ENCODE measurements at places on chromosomes 7 and 10. TPM values are rescaled to one million over a fixed set of nuclear protein-coding genes. Genes with fewer than 3 reads are reported as not detected.
A peak's percentile ranks its signal among the peaks of the same experiment; 100 is the strongest.

- H3K4me1 ChIP-seq = no peaks in the 10 kb centered on the region
- DNase-seq = no peak
- H3K27me3 ChIP-seq = no peaks in the 10 kb centered on the region
- H3K27ac ChIP-seq = no peak overlapping the region
These were observed 82.7 kb downstream of the SPAG6 start for GRCh38 chr10:22427890-22428571.

GRCh38 chr7:100588438-100588837, 2.3 kb downstream of the FBXO24 start:
- DNase-seq = no peak
- H3K4me1 ChIP-seq = peaks cover 19% of the 10 kb centered on the region

DNA sequence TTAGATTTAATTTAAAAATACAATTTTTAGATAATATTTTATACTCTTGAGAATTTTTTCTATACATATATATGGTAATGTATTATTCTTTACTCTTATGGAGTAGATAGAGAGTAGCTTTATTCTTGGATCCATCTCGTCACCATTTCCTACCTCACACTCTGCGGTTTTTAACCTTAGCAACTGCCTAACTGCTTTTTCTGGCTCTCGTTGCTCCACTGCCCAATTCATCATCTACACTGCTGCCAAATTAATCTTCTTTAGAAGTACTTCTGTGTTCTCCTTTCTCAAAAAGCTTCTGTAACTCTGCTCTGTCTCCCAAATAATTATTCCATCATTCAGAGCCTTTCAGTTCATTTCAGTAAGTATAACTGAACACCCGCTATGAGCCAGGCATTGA, 35.3 kb downstream of the CAPZA2 start:
- no peak overlapping the region for H3K27ac ChIP-seq
- H3K27me3 ChIP-seq = no peaks in the 10 kb centered on the region
- no peak overlapping the region for H3K4me3 ChIP-seq
- peaks cover 12% of the 10 kb centered on the region for H3K36me3 ChIP-seq

GRCh38 chr10:59808896-59809643, 55.8 kb upstream of the MRLN start:
- DNase-seq = peak; percentile 15
- no peaks in the 10 kb centered on the region for H3K4me1 ChIP-seq
- H3K27me3 ChIP-seq = no peaks in the 10 kb centered on the region
- H3K36me3 ChIP-seq = peaks cover 65% of the 10 kb centered on the region

The ERVW-1 gene
- total RNA-seq = not detected

The ADAM12 gene
- total RNA-seq = 0.17 TPM

The LAMB1 gene
- total RNA-seq = not detected

- no peaks in the 10 kb centered on the region for H3K27me3 ChIP-seq
- H3K27ac ChIP-seq = no peak overlapping the region
- no peaks in the 10 kb centered on the region for H3K36me3 ChIP-seq
- no peaks in the 10 kb centered on the region for H3K4me1 ChIP-seq
These were observed 128.1 kb downstream of the HECW1 start for GRCh38 chr7:43240565-43240964.

The SPDYE5 gene
- not detected for total RNA-seq

- no peak for DNase-seq
- H3K36me3 ChIP-seq = no peaks in the 10 kb centered on the region
- H3K4me1 ChIP-seq = no peaks in the 10 kb centered on the region
- H3K27ac ChIP-seq = no peak overlapping the region
These were observed 17.7 kb downstream of the SH2D4B start for GRCh38 chr10:80555415-80555814.

DNA sequence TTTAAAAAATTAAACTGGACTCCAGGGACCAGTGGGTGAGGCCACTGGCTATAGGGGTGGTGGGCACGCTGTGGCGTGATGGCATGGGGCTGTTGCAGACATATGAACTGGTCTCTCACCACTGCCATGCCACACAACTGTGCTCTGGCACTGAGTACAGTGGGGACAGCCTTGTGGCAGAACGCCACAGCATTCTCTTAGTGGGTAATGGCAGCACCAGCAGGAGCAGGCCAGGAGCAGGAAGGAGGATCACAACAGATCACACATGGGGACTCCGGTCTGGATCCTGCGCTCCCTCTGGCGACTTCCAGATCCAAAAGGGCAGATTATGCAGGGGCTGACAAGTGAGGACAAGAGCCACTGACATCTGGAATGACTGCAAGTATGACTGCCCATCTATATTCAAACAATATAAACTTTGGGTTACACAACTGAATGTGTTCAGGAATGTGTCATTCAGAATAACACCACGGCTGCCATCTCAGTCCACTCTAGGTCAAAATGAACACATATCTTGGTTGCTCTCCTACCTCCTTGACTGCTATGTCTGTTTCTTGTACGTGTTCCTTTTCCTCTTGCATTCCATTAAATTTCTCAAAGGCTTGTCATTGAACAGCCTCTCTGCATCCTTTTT, 176.0 kb downstream of the KMT2E start:
- no peak for DNase-seq
- H3K4me1 ChIP-seq = no peaks in the 10 kb centered on the region
- H3K4me3 ChIP-seq = no peak overlapping the region
- H3K36me3 ChIP-seq = no peaks in the 10 kb centered on the region
- no peak overlapping the region for H3K27ac ChIP-seq

DNA sequence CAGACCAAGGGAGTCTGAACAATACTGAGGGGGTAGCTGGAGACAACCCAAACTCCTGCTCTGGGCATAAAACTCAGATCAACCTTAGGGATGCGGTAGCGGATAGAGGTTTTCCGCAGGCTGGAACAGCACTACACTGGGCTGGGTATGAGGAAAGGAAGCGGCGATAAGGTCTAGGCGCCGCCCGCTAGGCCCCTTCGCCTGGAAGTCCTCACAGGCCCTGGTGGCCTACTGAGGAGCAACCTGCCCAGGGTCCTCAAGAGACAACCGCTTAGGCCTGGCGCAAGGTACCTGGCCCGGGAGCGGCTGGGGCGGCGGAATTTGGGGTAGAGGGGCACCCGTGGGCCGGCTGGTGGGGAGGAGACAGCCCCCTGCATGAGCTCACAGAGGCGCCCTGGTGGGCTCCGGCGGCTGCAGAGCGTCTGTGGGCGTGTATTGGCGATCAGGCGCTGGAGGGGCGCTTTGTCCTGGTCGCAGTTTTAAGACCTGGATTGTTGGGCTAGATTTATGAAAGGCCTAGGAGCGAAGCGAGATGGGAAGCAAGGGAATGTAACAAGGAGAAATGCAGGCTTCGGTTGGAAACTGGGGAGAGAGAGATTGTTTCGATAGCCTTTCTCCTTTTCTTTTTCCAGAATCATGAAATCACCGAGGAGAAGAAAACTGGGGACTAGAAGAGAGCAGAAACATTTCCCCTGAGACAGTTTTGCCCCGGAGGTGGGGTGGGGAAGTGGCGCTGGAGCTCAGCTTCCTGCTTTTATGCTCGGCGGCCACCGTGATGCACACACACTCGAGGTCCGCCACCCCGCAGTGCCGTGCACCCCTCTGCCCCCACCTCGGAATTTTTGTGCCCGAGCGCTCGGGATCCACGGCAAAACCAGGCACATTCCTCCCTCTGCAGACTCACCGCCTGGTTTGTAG, 2.4 kb upstream of the NKX2-3 start:
- H3K27ac ChIP-seq = no peak overlapping the region
- DNase-seq = no peak
- no peaks in the 10 kb centered on the region for H3K36me3 ChIP-seq
- H3K4me1 ChIP-seq = peaks cover 16% of the 10 kb centered on the region
- peaks cover 44% of the 10 kb centered on the region for H3K27me3 ChIP-seq

- H3K4me3 ChIP-seq = no peak overlapping the region
- DNase-seq = no peak
These were observed 4.2 kb upstream of the IL15RA start for GRCh38 chr10:5981529-5981928.

GRCh38 chr10:6407034-6407721, 172.9 kb downstream of the PRKCQ start:
- peaks cover 50% of the 10 kb centered on the region for H3K4me1 ChIP-seq
- DNase-seq = no peak
- peak overlapping the region; percentile 6 for H3K4me3 ChIP-seq
- no peaks in the 10 kb centered on the region for H3K27me3 ChIP-seq

GRCh38 chr10:112471878-112472487, 25.0 kb downstream of the VTI1A start:
- no peaks in the 10 kb centered on the region for H3K27me3 ChIP-seq
- H3K27ac ChIP-seq = no peak overlapping the region
- DNase-seq = peak; percentile 30

GRCh38 chr10:110772454-110773025, 99.2 kb upstream of the PDCD4 start:
- H3K27me3 ChIP-seq = no peaks in the 10 kb centered on the region
- H3K27ac ChIP-seq = no peak overlapping the region
- DNase-seq = no peak
- H3K4me1 ChIP-seq = peaks cover 15% of the 10 kb centered on the region
- no peak overlapping the region for H3K4me3 ChIP-seq
- H3K36me3 ChIP-seq = no peaks in the 10 kb centered on the region

DNA sequence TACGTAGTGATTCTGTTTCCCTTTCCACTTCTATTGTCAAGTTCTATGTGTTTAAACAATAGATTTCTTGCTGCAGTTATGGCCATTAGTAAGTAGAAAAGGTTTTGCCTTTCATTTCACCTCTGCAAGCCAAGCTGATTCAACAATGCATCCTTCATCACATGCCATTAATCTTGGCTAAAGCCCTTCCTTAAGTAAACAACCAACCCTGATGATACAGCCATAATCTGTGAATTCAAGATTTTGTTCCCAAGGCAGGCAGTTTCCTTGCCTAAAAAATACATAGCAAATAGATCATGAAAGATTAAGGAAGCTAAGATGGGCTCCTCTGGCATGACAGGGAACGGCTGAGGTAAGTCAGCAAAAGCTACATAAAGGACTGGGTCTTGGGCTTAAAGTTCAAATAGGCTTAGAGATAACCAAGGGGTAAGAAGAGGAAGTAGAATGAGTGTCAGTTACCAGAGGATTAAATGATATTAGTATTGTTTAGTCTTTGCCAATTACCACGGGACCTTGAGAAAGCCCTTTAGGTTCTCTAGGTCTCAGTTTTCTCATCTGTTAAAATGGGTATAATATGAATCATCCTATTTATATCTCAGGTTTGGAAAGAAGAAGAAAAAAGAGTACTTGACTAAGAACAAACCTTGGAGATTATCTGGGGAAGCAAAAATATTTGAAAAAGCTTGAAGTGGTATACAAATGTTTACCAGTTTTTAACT, 35.9 kb upstream of the ANK3 start:
- no peak for DNase-seq
- H3K36me3 ChIP-seq = no peaks in the 10 kb centered on the region
- H3K4me1 ChIP-seq = no peaks in the 10 kb centered on the region
- H3K4me3 ChIP-seq = no peak overlapping the region
- no peak overlapping the region for H3K27ac ChIP-seq
- no peaks in the 10 kb centered on the region for H3K27me3 ChIP-seq

DNA sequence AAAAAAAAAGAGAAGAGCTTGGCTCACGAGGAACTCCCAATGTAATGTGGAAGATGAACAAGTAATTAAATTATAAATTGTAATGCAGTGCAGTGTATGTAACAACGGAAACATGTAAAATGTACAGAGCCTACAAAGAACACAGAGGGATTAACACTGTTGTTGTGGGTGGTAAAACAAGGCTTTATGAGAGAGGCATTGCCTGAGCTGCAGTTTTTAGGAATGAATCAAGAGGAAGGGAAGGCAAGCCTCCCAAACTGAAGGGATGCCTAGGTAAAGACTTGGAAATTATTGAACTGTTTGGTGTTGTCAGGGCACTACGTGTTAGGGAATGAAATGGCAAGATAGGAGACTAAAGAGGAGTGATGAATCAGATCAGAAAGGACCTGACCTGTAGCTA, 213.7 kb downstream of the HTR7 start:
- no peaks in the 10 kb centered on the region for H3K36me3 ChIP-seq
- DNase-seq = no peak
- H3K4me3 ChIP-seq = no peak overlapping the region

The OR2A7 gene
- 3.9 TPM for total RNA-seq

The FZD8 gene
- 1.2 TPM for total RNA-seq

- no peaks in the 10 kb centered on the region for H3K36me3 ChIP-seq
- no peak for DNase-seq
- H3K4me1 ChIP-seq = no peaks in the 10 kb centered on the region
- H3K27ac ChIP-seq = no peak overlapping the region
- H3K4me3 ChIP-seq = no peak overlapping the region
- no peaks in the 10 kb centered on the region for H3K27me3 ChIP-seq
These were observed 243.0 kb upstream of the GLI3 start for GRCh38 chr7:42479816-42480633.

DNA sequence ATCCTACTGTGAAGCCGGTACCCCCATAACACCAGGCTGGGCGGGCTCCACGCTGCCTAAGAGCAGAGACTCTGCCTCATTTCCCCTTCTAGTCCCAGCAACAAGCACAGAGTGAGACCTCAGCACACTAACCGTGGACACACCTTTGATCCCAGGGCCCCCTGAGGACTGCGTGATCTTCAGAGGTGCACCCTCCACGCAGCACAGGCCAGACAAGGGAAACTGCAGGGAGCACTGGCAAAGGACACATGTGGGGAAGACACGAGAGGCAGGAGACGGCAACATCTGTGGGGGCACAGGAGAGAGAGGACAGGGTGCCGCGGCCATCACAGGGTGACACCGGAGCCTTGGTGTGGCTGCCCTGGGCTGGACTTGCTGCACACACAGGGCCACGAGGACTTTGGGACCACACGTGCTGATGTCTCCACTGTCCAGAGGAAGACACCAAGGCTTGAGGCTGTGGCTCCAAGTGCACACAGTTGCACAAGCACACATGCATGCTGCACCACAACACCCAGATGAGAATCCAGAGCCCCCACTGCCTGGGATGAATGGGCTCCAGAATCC, 128.8 kb downstream of the PTPRN2 start:
- no peaks in the 10 kb centered on the region for H3K36me3 ChIP-seq
- H3K27me3 ChIP-seq = no peaks in the 10 kb centered on the region
- DNase-seq = no peak

- DNase-seq = no peak
- H3K4me3 ChIP-seq = no peak overlapping the region
- H3K27ac ChIP-seq = no peak overlapping the region
- no peaks in the 10 kb centered on the region for H3K4me1 ChIP-seq
These were observed 112.3 kb downstream of the LHPP start for GRCh38 chr10:124573726-124574455.

GRCh38 chr7:28766359-28766758, 191.8 kb downstream of the TRIL start:
- no peaks in the 10 kb centered on the region for H3K36me3 ChIP-seq
- H3K27me3 ChIP-seq = no peaks in the 10 kb centered on the region
- no peak overlapping the region for H3K27ac ChIP-seq
- no peak for DNase-seq

DNA sequence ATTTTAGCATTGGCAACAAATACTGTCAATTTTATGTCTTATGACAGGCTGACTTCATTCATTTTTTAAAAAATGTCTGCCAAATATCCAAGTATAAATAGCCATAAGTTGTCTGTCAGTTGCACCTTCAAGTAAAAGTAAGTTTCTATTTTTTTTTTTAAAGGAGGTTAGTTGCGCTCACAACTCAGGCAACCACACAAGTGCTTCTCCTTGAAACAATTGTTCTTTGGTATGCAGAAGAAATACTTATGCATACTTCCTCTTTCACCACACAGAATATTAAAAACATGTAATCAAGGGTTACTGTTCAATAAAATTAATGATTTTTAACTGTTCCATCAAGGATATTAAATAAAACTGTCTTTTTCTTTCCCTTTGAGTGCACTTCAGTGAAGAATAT, 97.9 kb downstream of the RTKN2 start:
- no peaks in the 10 kb centered on the region for H3K36me3 ChIP-seq

GRCh38 chr7:40520986-40521738, 386.4 kb downstream of the SUGCT start:
- no peak overlapping the region for H3K4me3 ChIP-seq
- no peaks in the 10 kb centered on the region for H3K36me3 ChIP-seq
- H3K4me1 ChIP-seq = no peaks in the 10 kb centered on the region
- no peaks in the 10 kb centered on the region for H3K27me3 ChIP-seq
- no peak overlapping the region for H3K27ac ChIP-seq
- no peak for DNase-seq

The ARHGEF35 gene
- 5.2 TPM for total RNA-seq
